Stimulated activated CD4-positive, alpha-beta T cell treated with anti-CD3 and anti-CD28 coated beads, TNF-alpha, amount 100 ng/mL, for 4 hours (primary cell): ENCODE measurements at places on chromosomes 6 and 20.

DNA sequence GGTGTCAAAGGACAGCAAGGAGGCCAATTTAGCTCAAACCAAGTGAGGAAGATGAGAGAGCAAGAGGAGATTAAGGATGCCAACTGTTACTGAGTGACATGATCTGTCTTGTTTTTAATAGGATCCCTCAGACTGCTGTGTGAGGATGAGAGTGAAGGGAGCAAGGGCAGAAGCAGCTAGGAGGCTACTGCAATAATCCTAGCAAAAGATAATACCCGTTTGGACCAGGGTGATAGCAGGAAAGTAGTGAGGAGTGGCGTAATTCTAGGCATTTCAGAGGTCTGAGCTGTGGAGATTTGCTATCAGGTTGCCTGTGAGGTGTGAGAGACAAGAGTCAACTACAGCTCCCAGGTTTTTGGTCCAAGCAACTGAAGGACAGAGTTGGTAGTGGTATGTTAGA, 14.7 kb downstream of the UBE2V1 start:
- no peak for DNase-seq

DNA sequence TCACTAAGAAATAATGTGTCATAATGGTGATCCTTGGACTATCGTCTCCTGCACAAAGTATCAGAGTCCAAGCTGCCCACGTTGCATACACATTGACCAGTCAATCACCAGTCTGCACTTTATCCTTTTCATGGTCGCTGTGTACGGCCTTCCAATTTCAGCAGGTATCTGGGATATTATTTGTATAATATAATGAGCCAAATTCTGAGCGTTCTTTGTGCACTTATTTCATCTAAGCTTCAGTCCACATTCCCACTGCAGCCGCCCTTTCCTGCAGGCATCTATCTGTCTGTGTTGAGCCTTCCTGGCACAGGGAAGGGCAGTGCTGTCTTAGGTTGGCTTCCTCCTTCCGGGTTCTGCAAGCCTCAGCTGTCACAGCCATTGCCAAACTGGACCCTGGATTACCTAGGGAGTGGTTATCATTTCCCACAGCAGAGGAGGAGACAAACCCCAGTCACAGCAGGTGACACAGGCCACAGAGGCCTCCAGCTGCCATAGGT, 174.3 kb downstream of the TTLL2 start:
- DNase-seq: no peak

- no peak for DNase-seq
Measured at GRCh38 chr6:99252421-99252820, 97.1 kb downstream of the FAXC start.

DNA sequence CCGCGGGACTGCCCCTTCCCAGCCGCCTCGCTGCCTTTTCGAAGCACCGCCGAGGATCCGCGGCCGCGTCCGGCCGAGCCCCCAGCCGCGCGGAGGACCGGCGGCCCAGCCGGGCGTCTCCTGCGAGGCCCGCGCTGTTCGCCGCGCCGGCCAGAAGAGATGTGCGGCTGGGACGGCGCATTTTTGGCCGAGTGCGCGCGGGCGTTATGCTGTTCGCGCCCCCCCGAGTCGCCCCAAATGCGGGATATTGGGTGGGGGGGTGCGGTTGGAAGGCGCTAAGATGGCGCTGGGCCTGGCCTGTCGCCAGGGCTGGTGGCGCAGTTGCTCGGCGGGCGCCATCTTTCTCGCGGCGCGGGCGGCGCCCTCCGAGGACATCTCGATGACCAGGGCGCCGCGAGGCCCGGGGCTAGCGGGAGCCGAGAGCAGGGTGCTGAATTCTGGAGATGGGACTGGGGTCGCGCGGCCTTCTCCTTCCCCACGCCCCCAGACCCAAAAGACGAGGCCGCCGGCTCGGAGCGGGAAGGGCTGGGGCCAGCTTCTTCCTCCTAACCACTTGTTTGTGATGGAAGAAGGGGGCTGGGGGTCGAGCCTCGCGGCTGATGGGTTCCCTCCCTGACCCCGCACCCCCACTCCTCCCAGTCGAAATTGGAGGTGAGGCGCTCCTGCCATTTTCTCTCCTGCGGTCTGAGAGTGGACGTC, 1.5 kb downstream of the BICRAL start:
- peak; percentile 55 for DNase-seq

DNA sequence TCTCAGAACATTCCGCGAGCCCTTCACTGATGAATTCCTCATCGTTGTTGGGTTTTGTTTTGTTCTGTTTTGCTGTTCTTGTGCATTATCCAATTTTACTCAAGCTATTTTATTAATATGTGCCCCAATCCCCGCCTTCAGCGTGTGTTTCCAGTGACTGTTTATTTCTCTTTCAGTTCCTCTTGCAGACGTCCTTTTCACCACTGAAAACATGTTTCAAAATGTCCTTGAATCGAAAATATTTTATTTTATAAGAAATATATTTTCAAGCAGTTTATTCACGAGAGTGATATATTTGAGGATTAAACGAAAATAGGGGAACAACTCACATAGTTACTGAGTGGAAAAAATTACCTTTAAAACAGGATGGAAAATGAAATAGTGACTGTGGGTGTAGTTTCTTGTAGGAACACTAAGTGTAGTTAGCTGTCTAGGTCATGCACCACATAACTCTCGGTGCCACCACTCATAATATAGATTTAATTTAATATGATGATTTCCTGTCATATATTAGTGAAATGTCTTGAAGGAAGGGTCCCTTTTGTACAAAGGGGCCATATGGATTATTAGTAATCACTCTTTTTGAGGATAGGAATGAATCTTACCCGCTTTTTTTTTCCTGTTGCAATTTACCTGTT, 45.3 kb upstream of the HDDC2 start:
- no peak for DNase-seq

GRCh38 chr6:6905961-6906518, 201.7 kb upstream of the RREB1 start:
- no peak for DNase-seq

DNA sequence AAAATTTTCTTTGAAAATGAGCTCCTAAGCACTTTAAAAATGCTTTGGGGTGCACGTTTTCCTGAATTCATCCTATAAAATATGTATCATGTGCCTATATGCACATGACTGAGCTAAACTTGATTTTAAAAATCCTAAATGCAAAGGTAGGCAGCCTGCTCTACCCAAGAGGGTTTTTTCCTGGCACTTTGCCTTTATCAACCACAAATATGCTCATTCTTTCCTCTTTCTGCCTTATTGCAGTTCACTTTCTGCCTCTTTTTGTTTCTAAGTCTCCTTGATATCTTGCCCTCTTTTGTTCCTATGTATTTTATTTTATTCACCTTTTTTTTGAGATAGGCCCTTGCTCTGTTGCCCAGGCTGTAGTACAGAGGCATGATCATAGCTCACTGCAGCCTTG, 229.3 kb downstream of the GRM1 start:
- no peak for DNase-seq

- no peak for DNase-seq
Measured at GRCh38 chr6:3283641-3284435, 25.1 kb downstream of the PSMG4 start.

DNA sequence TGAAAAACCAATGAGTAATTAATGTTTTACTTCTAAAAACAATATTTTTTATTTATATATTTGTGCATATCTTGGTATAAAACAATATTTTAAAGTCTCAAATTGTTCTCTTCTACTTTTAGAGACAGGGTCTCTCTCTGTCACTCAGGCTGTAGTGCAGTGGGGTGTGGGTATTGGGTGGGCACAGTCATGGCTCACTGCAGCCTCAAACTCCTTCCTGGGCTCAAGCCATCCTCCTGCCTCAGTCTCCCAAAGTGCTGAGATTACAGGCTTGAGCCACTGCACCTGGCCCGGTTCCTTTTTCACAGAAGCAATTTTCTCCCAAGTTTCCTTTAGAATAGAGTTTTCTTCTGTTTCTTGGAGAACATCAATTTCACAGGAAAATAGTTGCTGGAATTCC, 102.8 kb downstream of the TMEM242 start:
- no peak for DNase-seq

- peak; percentile 68 for DNase-seq
Measured at GRCh38 chr6:43228951-43229802, at the start of gene DNPH1. DNPH1 (minus strand) TSS chr6:43229481; CDS start chr6:43229456, 25 bp downstream.

- DNase-seq: no peak
Measured at GRCh38 chr6:130557481-130558112, 191.8 kb downstream of the TMEM200A start.

- no peak for DNase-seq
Measured at GRCh38 chr20:21136015-21136732, 10.3 kb downstream of the KIZ start.

GRCh38 chr20:49750611-49751396, 37.1 kb upstream of the B4GALT5 start:
- DNase-seq: no peak

DNA sequence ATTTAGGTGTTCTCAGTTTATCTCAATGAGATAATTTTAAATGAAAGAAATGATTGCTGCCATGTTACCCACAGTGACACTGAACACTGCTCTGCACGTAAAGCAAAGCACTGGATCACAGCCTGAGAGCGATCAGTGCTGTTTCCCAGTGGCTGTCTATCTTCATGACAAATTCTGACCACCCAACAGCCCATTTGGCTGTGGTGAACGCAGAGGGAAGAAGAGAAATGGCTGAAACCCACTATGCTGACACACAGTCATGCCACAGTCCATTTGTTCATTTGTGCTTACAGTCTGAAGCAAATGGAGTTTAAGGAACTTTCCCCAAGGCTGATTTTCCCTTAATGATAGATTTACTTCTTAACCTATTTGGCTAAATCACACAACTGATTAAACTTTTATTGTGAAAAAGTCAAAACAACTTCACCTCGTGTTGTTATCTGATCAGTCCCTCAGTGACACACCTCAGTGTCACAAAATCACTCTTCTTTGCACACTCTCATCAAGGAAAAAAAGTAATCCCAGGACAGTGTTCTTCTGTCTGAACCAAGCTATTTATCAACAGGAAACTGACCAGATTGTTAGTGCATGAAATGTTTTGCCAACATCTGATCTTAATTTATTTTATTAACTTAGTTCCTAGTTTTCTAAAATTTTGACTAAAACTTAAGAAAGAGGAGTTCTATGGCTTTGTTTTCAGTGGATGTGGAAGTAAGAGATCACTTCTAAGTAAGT, 225.1 kb downstream of the TBX18 start:
- no peak for DNase-seq

DNA sequence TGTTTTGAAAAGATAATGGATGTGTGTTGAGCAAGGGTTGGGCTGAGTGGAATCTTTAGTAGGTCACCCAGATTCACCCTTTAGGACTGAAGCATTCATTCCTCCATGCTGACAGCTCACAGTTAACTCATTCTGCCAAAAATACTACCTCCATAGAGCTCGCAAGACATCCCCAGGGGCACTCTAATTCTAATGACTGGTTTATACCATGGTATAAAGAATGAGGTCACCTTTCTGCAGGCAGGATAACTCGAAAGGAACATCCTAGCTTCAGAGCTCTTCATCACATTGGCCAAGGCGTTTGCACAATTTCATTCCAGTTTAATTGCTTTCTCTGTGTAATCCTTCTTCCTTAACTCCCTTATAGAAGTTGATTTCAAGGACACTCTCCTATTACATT, 1257.2 kb upstream of the EYS start:
- DNase-seq: no peak

DNA sequence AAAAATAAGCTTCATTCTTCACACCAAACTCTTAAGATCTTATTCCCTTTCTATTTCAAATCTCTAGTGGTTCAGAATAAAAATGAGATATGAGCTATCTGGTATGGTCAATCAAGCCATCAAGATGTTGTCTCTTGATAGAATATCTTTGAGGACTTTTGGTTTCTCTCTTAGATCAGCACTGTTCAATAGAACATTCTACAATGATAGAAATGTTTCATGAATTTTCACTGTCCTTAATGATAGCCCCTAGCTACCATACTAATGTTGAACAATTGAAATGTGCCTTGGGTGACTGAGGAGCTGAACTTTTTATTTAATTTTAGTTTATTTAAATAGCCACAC, 24.1 kb upstream of the HINT3 start:
- DNase-seq: no peak

DNA sequence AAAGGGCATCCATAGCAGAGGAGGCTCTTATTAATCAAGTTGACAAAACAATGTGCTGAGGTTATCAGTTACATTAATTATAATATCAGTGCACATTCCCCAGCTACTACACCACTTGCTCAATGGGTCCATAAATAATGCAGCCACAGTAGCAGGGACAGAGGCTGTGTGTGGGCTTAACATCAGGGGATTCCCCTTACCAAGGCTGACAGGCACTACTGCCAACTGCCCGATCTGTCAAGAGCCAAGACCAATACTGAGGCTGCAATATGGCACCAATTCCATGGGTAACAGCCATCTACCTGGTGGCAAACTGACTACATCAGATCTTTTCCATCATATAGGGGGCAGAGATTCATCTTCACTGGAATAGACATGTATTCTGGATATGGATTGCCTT, 22.0 kb downstream of the CD164 start:
- no peak for DNase-seq

GRCh38 chr6:170480050-170480692, 72.9 kb downstream of the PSMB1 start:
- DNase-seq: no peak

DNA sequence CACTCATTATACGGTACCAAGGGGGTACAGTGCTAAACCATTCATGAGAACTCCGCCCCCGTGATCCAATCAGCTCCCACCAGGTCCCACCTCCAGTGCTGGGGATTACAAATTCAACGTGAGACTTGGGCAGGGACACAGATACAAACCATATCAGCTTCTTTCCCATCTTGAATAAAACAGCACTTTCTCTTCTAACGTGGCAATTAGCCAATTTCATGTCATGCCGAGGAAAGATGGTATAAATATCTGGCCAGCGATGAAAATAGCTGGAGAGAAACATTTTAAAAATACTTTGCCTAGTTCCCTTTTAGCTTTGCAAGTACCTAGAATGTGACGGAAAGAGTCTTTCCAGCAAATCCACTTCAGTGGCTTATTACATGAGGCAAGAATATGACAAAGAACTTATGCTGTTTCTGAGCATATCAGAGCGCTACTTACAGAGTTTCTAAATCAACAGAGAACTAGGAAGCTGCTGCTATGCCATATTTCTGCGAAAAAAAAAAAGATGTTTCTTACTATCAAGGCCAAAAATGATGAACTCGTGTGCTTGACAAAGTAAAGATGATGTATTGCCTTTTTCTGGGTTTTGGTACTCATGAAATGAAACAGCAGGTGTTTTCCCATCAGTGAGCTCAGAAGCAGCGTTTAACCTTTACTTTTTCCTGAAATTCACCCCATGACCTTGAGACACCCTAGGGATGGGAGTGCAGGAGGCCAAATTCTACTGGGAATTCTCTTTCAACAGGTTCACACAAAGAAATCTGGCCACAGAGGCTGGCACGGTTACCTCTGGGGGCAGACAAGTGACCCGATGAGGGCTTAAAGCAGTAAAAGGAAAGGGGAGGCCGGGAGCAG, 37.9 kb downstream of the AGPAT4 start:
- DNase-seq: no peak

DNA sequence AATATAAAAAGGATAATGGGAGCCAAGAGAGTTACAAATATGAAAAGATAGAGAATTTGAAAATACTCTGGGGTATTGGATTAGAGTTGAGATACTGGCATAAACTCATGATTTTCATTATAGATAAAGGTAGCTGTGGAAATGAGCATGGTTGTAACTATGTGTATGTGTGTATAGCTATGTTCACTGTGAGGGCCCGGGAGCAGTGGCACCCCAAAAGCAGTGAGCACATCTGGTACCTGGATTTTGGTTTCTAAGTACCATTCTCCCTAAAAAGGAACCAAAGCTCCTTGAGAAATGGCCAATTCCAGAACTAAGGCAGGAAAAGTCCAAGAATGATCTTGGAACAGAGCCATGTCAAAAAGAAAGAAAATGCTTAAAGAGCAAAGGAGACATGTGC, 202.4 kb upstream of the QKI start:
- DNase-seq: no peak
